Head of caudate nucleus (tissue), 42 donors: ENCODE measurements at places on chromosomes 6 and 20.

DNA sequence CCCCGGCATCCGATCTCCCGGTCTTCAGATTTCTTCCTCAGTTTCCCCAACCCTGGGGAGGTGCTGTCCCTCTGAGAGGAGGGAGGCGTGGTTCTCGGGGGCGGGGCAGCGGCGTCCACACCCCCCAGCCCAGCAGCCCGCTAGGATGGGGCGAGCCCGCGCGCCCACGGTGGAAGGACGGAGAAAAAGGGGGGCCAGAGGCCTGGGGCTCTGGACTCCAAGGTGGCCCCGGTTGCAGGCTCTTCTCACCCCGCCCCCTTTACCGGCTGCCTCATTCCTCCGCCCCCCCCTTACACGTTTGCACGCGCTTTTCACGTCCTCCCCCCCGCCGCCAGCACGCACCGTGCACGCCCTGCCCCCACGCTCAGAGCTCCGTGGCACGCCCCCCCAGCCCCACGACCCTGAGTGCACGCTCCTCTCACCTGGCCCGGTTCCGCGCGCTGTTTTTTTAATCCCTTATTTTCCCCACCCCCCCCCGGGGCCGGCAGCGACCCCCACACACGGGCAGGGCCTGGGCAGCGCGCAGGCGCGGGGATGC is 402 bp downstream of the ZBTB12 start:
- peak; percentile 76 for DNase-seq

- peak; percentile 35 for DNase-seq
Observed at GRCh38 chr6:13038741-13039190, 289.6 kb downstream of the TBC1D7 start.

DNA sequence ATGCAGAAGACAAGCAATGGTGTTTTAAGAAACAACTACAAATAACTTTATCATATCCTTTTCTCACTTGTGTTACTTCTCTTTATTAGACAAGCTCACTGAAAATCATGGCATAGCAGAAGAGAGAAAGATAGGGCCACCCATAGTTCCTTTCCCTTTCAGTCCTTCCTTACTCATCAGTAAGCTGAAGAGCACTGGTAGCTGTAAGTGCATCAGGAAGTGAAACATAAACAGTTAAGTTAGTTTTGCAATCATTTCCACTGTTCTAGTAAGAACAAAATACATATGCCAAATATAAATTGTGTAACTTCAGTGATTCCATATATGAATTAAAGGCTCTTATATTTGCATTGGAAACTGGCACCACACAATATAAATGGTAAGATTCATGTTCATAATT is 220.1 kb downstream of the HACE1 start:
- no peak for DNase-seq

- no peak for DNase-seq
Observed at GRCh38 chr6:81086991-81087390, 665.5 kb downstream of the TENT5A start.

DNA sequence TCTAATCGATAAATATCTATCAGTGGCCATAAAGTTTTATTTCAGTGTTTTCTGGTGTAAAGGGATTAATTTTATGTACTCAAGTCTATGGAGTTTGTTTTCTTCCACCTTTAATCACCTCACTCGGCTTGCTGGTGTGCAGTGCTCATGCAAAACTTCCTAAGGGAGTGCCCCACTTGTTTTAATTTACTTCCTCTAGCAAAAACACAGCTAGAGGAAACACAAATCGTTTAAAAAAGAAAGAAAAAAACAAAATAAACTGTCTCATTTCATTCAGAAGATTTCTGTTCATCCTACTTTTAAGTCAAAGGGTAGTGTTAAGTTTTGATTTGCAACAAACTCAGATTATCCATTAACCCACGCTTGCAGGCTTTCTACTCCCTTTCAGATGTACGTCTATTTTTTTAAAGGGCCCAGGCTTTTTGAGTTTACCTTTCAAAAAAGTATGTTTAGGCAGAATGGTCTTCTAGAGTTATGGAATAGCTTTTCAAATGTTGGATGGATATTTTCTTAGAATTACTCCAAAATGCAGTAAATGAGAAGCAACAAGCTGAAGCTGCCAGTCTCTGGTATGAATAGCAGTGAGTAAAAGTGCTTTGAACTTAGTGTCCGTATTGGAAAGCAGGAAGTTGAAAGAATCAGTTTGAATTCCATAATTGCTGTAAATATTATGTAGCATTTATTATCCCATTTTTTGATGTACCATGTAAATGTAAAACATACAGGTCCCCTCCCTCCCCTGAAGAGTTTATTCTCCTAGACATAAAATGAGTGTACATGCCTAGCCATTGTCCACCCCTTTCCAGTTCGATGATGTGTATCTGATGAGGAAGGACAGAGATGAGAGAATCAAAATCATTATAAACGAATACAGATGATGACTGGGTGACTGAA is 113.3 kb downstream of the SLC16A10 start:
- DNase-seq = no peak

GRCh38 chr6:135008941-135009290 is 45.7 kb downstream of the HBS1L start:
- no peak for DNase-seq

GRCh38 chr6:13304580-13305260 is 23.6 kb downstream of the TBC1D7 start:
- no peak for DNase-seq

DNA sequence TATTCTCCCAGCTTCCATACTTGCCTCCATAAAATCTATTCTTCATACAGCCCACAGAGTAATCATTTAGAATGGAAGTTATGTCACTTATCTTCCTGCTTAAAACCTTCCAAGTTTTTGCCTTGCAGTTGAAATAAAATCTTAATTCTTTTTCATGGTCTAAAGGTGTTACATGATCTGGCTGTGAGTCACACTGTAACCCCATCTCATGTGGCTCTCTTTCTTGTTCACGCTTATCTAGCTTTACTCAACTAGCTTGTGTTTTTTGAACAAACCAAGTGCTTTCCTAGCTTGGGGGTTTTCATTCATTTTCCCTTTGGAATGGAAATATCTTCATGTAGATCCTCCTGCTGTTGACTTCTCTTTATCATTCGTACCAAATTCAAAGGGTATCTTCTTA is 23.6 kb upstream of the THEMIS start:
- no peak for DNase-seq

DNA sequence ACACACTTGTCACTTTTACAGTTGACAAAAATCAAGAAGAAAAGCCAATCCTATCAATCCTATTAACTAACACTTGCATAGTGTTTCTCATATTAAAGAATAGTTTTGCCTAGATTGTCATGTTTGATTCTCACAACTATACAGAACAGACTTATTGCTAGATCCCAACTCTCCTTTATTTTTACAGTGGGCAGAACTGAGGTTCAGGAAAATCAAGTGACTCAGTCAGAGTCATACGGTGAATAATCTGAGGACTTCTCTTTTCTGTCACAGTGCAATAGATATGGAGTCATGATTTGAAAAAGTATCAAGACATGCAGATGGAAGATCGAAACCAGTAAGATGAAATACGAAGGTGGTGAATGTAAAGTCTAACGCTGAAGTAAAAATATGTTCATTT is 195.1 kb upstream of the CITED2 start:
- no peak for DNase-seq

DNA sequence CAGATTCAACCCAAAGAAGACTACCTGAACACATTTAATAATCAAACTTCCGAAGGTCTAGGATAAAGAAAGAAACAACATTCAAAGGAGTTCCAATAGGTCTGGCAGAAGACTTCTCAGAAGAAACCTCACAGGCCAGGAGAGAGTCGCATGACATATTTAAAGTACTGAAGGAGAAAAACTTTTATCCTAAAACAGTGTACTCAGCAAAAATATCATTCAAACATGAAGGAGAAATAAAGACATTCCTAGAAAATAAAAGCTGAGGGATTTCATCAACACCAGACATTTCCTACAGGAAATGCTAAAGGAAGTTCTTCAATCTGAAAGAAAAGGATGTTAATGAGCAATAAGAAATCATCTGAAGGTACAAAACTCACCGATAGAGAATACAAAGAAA is 108.6 kb downstream of the BTBD9 start:
- no peak for DNase-seq

DNA sequence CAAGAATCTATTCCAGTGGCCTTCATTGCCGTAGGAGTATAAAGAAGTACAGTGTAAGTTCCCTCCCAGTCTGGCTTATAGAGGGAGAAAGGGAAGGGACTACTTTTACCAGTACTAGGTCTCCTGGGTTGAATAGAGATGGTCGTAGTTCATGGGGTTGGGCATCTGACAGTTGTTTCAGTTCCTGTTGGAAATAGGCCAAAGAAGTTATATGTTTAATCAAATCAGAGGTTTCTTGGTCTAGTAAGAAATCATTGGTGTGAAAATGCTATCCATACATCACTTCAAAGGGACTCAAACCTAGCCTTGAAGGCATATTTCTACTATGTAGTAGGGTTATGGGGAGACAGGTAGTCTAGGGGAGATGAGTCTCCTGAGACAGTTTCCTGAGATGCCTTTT is 45.6 kb upstream of the MAN1A1 start:
- DNase-seq = no peak

DNA sequence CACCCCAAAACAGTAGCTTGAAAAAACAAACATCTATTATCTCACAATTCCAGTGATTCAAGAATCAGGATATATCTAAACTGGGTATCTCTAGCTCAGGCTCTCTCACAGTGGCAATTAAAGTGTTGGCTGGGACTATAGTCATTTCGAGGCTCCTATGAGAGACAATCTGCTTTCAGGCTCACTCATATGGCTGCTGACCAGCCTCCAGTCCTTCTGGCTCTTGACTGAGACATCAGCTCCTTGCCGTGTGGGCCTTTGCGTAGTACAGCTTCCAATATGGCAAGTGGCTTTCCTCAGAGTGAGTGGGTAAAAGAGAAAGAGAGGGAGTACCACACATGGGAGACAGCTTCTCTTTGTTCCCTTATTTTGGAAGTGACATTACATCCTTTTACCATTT is 327.2 kb downstream of the CENPW start:
- DNase-seq = no peak

GRCh38 chr6:52596371-52597028 is 19.6 kb upstream of the TRAM2 start:
- DNase-seq = no peak

- no peak for DNase-seq
Observed at GRCh38 chr6:39593646-39594045, 131.6 kb downstream of the KIF6 start.

- DNase-seq = no peak
Observed at GRCh38 chr6:139475646-139476045, 101.2 kb upstream of the CITED2 start.
